Skeletal muscle cell (primary cell): ENCODE measurements at places on chromosomes 5 and 9.

DNA sequence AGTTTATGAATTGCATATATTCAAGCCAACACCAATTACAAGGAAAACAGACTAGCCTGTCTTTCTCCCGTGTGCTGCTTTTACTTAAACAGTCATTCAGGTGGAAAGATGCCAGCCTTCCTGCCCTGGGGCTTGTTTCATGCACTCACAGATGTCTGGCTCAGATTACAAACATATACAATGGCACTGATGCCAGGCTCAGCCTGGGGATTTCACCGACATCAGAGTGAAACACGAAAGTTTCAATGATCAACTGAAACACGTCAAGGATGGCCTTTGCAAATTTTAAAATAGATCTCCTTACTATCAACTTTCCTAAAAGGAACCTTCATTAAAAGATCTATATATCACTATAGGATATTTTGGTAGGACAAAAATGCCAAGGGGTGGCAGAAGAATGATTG lies 1576.5 kb downstream of the EFNA5 start:
- DNase-seq: peak; percentile 4

DNA sequence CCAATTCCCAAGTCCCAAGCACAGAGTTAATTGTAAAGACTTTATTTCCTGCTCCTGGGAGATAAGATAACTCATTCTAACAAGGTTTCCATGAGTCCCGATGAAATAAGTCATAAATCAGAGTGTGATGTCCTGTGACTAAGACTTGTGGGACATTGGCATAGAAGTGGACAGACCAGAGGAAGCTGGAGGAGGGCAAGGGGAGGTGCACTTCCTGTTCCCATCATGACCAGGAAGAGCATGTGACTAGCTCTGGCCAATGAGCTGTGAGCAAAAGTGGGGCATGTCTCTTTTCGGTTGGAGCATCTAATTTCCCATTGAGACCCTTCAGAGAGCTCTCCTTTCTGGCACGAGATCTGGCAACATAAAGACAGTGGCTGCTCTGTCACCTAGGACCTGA lies 100.4 kb downstream of the ZNF354C start:
- no peak for DNase-seq

GRCh38 chr5:130109152-130109551 lies 204.9 kb downstream of the CHSY3 start:
- no peak for DNase-seq

- no peak for DNase-seq
These were observed 141.2 kb upstream of the IER5L start for GRCh38 chr9:129319076-129319937.

- no peak for DNase-seq
These were observed 66.1 kb upstream of the SPTLC1 start for GRCh38 chr9:92181296-92181695.

DNA sequence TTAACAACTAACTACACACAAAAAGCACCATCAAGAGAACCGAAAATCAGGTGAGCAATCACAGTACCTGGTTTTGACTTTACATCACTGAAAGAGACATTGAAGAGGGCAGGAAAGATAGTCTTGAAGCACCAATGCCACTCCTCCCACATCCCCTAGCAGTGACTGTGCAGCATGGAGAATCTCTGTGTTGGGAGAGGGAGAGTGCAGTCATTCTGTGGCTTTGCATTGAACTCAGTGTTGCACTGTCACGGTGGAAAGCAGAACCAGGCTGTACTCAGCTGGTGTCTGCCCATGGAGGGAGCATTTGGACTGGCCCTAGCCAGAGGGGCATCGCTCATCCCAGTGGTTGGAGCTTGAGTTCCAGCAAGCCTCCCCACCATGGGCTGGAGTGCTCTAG lies 40.4 kb downstream of the C5 start:
- no peak for DNase-seq

DNA sequence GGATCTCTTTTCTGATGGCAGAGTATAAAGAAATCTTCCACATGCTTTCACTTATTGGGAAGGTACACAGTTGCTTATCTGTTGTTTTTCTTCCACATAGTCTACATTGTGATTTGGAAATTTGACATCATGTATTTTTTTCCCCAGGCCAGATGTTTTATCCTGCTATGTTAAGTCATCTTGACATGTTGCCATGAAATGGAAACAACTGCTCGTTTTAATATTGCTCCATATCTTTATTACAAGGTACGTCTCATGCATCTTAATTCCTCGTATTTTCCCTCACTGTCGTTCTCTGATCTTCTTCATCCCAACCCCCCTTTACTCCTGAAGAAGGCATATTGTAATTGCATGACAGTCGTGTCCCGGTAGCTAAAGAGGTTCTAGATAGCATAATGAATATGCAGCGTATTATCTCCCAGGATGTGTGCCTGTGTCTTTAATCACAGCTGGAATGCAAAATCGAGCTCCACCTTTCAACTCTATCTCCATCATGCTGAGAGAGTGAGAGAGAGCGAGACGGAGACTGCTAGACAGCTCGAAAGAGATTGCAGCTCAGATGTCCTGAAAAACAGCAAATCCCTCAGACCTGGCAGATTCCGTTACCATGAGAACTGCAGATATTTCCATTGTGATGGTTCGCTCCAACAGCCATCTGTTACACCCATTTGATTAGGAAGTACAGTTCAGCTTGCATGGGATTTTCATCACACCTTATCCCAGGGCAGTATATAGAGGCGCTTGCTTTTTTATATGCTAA lies 281.7 kb downstream of the TMEM38B start:
- peak; percentile 13 for DNase-seq

DNA sequence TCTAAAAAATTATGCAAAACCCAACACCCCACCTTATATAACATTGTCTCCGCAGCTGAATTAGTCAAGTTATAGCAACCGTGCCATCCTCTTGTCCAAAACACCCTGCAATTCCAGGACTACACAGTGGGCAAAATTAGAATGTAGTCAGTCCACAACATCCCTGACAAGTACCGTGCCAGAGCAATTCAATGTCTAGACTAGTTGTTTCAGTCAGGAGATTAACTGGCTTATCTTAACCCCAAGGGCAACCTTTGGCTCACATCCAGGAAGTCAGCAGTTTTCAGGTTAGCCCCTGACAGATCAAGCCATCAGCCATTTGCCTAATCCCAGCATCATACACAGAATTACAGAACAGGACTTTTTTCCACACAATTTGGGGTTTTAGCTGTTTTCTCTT lies 240.8 kb upstream of the TMEM161B start:
- no peak for DNase-seq

GRCh38 chr9:109033941-109034700 lies 20.8 kb upstream of the CTNNAL1 start:
- DNase-seq: no peak

DNA sequence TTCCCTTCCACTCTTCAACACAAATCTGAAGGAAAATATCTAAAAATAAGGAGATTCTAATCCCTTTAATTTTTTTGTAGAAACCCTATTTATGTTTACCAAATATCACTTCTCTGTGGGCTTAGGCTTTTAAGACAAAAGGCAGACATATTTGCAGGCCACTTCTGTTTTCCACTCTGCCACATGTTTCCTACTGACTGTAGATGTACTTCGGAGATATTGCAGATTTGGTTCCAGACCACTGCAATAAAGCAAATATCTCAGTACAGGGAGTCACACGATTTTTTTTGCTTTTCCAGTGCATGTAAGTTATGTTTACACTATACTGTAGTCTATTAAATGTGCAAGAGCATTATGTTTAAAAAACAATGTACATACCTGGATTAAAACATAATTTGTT lies 219.0 kb downstream of the SREK1 start:
- no peak for DNase-seq

- no peak for DNase-seq
These were observed 6.0 kb upstream of the NEK6 start for GRCh38 chr9:124251605-124252378.

DNA sequence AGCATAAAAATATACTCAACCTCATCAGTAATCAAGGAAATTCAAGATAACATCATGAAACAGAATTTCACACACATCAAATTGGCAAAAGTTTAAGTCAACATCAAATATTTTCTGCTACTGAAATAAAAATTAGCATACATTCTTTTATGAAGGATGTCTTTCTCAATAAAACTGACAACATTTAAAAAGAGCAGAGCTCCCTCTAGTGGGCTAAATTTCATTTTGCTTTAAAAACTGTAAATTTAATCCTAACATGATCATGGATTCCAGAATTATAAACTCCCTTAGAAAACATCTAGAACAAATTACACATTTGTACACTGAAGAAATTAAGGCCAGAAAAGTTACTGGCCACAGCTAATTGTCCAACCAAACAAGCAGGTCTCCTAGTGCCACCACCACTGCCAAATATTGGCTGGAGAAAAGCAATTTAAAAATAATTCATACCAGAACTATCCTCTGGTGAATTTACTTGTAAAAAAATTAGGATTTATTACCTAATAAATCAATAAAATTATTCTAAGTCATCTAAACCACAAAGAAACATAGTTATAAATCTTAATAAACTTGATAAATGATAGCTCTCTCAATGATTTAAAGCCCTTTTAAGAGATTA lies 31.2 kb downstream of the DEPDC1B start:
- no peak for DNase-seq

DNA sequence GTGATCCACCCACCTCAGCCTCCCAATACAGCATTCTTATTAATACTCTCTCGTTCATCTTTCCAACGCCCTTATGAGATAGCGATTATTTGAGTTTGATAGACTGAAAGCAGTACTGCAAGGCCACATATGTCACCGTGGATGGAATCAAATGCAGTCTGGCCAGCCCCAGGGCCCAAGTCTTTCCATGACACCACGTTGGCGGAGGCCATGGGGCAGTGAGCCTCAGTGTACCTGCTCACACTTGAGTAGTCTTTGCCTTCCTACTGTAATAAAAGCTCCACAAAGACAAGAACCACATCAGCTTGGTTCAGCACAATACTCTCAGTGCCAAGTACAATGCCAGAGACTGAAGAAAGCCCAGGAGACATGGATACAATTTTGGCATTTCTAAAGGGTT lies 88.5 kb downstream of the TTLL11 start:
- no peak for DNase-seq

GRCh38 chr9:2872931-2873323 lies 29.0 kb upstream of the PUM3 start:
- no peak for DNase-seq

DNA sequence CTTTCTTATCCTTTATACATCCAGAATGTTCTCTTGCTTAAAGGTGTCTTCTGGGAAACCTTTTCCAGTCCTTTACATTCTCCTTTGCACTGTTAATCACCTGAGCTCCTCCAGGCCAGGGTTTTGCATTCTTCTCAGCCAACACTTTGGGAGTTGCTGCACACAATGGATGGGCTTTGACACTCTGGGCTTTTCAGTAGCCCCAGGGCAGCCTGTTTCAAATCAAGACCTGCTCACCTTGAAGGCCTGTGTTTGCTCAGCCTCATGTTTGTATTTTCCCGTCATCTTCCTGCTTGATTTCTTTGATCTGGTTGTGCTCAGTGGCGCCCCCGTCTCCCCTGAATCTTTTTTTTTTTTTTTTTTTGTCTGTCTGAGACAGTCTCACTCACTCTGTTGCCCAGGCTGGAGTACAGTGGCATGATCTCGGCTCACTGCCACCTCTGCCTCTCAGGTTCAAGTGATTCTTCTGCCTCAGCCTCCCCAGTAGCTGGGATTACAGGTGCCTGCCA lies 41.0 kb downstream of the DMRT1 start:
- no peak for DNase-seq

DNA sequence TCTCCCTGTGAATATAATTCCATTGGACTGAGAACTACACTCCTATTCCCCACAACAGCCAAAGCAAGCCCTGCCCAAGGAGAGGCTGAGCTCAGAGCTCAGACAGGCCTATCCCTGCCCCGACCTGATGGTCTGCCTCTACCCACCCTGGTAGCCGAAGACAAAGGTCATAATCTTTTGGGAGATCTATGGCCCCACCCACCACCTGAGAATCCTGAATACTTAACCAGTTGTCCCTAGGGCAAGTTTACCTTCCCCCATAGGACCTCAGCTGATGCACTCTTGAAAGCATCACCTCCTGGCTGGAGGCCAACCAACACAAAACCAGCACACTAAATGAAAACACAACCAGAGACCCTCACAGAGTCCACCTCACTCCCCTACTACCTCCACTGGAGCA lies 167.5 kb downstream of the PRR16 start:
- DNase-seq: no peak

DNA sequence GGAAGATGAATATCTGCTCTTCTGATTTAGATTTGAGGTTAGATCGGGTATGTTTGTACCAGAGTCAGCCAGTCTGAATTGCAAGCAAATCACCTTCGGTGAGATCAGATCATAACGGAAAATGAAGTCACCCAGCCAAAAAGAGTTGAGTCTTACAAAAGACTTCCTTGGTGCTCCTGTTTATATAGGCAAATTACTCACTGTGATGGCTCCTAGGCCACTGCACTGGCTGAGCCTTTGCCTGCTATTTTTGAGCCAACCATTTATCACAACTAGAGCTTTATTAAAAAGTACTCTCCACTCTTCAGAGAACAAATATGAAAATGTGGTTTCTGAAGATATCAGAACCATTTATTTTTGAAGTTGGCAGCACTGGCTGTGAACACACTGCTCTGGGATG lies 277.7 kb upstream of the PCSK5 start:
- DNase-seq: no peak

GRCh38 chr5:174329738-174330137 lies 284.2 kb downstream of the NSG2 start:
- no peak for DNase-seq

DNA sequence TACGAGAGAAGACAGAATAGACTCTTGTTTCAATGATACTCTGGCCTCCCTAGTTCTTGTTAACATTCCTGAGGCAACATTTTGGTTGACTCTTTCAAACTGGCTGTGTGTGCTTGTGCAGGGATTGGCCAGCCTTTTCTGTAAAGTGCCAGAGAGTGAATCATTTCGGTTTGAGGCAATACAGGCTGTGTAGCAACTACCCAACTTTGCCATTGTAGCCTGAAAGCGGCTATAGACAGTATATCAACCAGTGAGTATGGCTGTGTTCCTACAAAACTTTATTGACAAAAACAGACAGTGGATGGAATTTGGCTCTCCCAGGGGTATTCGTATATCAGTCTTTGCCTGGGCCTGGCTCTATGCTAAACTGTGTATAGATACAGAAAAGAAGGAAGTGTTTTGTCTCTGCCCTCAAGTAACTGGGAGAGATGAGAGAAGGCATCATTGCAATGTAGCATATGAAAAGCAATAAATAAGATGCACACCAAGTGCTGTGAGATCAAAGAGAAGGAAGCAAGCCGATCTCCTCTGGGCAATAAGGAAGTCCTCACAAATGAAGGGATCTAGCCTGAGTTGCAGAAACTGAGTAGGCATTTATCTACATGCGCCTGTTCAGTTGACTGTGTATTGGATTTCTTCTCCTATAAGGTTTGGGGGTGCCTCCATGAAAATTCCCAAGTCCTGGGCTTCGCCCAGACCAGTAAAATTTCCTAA lies 568.0 kb upstream of the KLF4 start:
- DNase-seq: peak; percentile 93

- peak; percentile 17 for DNase-seq
These were observed 56.8 kb downstream of the ANGPTL2 start for GRCh38 chr9:127065592-127065991.

- no peak for DNase-seq
These were observed 109.2 kb downstream of the DMXL1 start for GRCh38 chr5:119179857-119180641.

- DNase-seq: no peak
These were observed 1.6 kb downstream of the PLCXD3 start for GRCh38 chr5:41508696-41509398.
